GM20000 (cell line): ENCODE measurements at places on chromosomes 6 and 20.

DNA sequence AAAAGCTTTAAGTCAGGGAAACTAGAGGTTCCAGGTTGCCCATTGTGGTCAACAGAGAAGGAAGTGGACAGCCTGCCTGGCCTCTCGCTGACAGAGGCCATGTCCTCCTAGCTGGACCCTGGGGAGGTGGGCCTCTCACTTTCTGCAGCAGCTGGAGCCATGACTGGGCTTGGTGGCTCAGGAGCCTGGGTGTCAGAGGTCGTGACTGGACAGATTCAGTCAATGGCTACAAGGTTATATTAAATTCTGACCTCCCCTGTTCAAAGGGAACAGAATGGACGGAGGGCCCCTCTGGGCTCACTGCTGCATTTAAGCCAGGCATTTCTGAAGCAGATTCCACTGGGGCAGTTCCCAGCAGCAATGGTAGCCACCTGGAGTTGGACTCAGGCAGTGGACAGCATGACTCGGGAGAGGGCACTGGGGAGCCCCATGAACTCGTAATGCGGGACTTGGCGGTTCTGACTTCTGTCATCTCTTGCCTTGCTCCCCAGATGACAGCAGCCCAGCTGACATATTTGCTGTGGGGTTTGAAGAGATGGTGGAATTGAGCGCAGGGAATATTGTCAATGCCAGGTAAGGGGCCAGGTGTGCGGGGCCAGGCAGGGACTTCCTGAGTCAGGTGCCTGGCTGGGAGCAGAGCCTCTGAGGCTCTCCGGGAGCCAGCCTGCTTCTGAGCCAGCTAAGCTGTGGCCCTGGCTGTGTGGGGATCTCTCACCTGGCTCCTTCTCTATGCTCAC, 86.7 kb downstream of the SYNJ2 start:
- DNase-seq = no peak

- DNase-seq = no peak
These were observed 16.8 kb upstream of the ADGB start for GRCh38 chr6:146581968-146582367.

DNA sequence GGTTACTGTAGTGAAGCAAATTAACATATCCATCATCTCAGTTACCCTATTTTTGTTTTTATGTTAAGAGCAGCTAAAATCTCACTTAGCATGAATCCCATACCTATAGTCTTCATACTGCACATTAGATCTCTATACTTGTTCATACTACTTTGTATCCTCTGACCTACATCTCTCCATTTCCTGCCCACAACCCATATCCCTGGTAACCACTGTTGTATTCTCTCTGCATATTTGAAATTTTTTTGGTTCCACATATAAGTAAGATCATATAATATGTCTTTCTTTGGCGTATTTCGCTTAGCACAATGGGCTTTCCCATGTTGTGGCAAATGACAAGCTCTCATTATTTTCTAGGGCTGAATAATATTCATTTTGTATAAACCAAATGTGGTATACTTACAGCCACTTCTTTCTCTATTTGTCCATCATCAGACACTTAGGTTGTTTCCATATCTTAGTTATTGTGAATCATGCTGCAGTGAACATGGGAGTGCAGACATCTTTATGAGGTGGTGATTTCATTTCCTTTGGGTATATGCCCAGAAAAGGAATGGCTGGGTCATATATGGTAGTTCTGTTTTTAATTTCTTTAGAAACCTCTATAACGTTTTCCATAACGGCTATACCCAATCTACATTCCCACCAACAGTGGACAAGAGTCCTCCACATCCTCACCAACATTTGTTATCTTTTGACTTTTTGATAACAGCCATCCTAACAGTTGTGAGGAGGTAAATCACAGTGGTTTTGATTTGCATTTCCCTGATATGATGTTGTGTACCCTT, 39.8 kb downstream of the BACH2 start:
- DNase-seq = no peak

- no peak for DNase-seq
These were observed 162.6 kb downstream of the FAM83B start for GRCh38 chr6:55009131-55009530.

DNA sequence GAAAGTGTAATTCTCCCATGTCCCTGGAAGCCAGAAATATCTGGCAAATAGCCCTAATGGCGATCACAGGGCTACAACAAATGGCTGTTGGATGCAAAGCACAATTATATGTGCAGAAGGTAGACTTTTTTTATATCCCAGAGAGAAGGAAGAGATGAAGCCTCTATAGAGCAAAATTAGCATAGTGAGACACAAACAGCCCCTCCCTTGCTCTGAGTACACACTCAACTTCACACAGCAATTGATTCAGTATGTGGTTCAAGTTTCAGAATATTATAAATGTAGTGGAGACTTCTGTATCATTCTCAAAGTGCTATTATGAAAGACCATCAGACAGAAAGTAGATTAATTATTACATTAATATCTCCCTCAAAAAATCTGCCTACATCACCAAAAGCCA, 246.5 kb upstream of the TBX18 start:
- no peak for DNase-seq

- peak; percentile 61 for DNase-seq
These were observed 55.0 kb downstream of the SOX4 start for GRCh38 chr6:21648475-21649050.

GRCh38 chr6:105279463-105279862, 99.6 kb upstream of the POPDC3 start:
- no peak for DNase-seq

DNA sequence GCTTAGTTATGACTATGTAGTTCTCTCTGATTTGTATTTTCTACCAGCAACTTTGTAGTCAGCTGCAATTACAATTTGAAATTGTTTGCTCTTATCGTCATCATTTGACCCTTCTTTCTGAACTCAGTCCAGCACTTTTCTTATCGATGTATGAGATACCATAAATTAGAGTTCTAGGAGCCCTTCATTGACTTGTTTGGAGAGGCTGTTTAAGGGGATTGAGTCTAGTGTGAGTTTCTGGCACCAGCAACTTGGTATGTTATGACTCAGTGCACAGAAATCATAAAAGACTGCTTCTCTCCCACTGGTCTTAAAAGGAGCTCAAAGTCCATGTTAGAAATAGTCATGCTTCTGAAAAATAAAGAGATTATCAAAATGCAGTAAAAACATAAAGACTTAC, 190.3 kb downstream of the TENT5A start:
- DNase-seq = no peak

GRCh38 chr6:78460711-78461110, 406.6 kb upstream of the IRAK1BP1 start:
- no peak for DNase-seq

DNA sequence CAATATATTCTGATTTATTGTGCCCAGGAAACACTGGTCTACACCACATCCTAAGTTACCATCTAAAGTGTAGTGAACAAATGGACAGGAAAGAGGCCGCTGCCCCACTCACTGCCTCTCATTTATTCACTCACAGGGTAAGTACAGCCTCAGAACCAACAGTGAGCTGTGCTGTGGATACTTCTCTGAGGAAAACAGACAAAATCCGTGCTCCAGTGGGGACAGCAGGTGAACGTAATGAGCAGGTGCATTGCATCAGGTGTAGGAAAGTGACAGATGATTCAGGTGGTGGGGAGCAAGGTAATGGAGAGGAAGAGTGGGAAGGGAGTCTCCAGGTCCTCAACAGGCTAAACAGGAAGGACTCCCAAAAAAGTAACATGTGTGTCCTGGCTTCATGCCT, 8.4 kb upstream of the ULBP2 start:
- peak; percentile 3 for DNase-seq
